ENCODE measurements at places on chromosomes 5 and 9.

DNA sequence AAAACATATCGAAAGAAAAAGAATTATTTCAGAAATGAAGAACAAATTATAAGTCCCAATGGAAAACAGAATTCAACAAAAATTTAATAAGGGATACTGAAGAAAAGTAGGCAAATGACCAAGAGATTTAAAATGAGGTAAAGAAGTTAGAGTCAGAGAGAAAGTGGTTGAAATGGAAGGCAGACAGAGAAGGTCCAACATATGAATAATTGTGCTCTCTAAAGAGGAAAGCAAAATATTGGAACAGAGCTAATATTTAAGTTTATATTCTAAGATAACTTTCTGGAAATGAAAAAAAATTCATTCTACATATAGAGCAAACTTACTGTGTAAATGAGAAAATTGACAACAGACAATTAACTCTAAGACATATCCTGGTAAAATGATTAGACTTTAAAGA is 94.1 kb downstream of the PTCH1 start:
- no peak for DNase-seq

DNA sequence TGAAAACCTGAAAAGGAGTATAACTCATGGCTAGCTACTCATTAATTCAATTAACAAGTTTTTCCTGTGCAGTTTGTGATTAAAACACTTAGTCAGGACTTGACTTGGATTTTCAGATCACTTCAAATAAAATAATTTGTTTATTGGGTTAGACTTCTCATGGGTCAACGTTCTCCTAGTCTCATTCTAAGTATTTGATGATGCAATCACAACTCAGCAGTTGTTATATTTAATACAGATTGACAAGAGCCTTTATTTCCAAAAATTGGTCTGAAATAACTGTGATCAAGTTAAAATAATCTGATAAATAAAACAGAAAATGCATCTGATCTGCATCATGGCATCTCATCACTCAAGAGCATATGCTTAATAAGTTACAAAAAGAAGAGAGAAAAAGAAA is 113.9 kb downstream of the FGF10 start:
- no peak for DNase-seq

GRCh38 chr5:114325541-114325940 is 36.3 kb upstream of the KCNN2 start:
- no peak for DNase-seq

DNA sequence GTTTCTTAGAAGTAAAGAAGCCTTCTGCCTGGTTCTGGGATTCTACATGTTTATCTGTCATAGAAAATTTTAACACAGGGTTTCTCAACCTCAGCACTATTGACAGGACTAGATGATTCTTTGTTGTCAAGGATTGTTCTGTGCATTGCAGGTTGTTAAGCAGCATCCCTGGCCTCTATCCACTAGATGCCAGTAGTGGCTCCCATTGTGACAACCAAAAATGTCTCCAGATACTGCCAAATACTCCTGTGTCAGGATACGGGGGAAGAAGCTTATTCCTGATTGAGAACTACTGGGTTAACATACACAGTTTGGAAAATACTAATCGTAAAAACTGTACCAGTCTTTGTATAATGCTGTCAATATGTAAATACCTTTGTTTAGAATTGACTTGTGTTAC is 167.1 kb downstream of the NIPBL start:
- DNase-seq = no peak

- DNase-seq = no peak
These were observed 1050.4 kb downstream of the MAT2B start for GRCh38 chr5:164555809-164556208.

DNA sequence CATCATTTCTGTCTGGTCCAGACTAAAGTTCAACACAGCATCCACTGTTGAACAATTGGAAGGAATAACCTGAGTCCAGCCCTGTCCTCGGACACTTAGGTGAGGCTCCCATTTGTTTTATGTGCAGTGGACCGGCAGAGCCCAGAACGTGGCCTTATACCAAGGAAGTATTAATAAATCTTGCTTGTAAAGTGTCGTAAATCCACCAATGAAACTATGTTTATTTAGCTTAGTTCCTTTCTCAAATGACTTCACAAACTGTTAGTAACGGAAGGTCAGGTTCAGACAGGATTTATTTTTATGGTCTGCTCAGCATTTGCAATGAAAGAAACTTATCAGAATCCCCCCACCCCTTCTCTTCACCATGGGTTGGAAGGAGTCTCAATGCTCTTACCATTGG is 149.5 kb downstream of the PCSK1 start:
- no peak for DNase-seq

DNA sequence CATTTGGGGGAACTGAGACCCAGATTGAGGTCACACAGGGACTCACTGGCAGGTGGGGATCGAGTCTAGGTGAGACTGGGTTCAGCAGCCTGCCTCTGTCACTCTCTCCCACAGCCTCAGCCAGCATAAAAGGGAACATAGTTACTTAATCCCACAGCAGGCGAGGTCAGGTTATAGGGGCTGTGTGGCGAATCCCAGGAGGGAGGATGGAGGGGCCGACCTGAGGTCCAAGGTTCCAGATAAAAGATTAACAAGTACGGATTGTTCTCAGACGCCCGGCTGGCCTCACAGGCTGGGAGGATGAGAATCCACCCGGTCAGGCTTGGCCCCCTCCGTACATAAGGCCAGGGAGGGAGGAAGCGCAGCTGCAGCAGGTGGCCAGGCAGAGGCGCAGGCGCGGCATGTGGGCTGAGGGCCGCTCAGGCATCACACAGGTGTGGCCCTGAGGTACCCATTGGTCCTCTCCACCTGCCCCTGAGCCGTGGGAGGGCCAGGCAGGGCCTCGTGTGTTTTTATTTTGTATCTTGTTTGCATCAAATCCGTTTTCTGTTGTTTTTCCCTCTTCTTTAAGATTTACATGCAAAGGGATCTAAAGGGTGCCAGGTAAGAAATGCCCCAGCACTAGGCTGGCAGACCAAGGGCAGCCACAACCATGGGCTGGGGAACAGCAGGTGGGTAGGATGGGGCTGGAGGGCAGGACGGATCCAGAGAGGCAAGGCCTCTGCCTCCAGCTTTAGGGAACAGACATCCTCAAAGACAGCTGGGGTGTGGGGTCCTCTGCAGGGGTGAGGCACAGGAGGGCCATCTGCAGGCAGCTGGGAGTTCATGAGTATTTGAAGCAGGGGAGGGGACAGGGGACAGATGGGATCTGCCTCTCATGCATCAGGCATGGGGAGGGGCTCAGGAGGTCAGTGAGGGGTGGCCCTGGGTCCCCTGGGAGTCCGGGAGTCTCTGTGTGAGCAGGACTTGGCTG is 3.6 kb downstream of the SUSD3 start:
- DNase-seq = peak; percentile 62

- DNase-seq = no peak
These were observed 491 bp downstream of the APC start for GRCh38 chr5:112738191-112738560.

DNA sequence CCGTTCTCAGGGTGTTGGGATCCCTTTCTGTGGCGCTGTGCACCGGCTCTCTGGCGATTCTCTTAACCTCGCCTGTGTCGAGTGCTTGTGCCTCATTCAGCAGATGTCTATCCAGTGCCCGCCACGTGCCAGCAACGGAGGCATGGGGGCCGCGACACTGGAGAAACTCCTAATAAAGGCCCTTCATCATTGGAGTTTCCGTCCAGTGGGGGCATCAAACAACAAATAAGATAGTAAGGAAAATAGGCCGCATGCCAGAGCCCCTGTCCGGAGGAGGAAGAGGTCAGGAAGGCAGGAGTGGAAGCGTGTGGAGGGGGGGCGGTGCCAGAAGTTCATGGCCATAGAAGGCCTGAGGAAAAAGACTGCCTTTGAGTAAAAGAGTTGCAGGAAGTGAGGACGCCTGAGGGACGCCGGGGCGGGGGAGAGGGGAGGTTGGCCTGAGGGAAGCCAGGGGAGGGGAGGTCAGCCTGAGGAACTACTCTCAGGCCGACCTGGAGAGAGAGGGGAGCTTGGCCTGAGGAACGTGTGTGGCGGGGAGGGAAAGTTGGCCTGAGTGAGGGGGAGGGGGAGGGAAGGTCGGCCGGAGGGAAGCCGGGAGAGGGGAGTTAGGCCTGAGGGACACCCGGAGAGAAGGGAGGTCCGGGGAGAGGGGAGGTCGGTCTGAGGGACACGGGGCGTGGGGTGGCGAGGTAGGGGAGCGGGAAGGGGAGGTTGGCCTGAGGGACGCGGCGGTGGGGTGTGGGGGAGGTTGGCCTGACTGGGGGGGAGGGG is 82.2 kb downstream of the CACNA1B start:
- no peak for DNase-seq

DNA sequence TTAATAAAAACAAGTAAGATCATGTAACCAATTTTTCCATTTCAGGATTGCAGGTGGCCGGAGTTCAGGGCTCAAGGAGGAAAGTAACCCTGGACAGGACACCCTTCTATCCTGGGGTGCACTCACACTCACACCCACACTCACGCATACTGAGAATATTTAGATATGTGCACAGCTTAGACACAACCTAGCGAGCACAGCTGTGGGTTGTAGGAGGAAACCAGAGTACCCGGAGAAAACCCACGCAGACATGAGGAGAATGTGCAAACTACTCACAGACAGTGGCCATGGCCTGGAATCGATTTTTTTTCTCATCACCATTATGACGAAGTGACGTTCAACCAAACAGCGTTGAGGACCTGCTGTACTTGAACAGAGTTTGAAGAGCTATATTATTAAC is 4.5 kb upstream of the EFNA5 start:
- no peak for DNase-seq

DNA sequence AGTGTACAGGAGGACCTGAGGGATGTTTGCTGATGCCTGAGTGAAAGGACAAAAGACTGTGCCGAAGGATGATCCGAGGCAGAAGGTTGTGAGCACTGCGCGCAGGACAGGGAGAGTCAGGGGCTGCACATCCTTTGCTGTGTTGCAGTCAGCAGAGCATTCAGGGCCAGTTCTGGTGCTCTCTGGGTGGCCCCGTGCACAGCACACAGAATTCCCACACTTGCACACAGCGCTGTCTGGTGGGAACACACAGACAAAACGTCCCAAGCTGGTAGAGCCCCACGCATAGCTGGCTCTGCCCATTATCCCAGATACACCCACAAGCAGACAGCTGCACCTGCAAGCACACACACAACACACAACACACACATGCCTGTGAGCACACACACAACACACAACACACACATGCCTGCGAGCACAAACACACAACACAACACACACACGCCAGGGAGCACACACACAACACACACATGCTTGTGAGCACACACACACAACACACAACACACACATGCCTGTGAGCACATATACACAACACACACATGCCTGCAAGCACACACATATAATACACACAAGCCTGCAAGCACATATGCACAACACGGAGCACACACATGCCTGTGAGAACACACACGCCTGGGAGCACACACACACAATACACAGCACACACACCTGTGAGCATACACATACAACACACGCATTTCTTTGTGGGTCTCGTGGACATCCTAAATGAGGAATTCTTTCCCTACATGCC is 74.4 kb downstream of the FGF18 start:
- no peak for DNase-seq

DNA sequence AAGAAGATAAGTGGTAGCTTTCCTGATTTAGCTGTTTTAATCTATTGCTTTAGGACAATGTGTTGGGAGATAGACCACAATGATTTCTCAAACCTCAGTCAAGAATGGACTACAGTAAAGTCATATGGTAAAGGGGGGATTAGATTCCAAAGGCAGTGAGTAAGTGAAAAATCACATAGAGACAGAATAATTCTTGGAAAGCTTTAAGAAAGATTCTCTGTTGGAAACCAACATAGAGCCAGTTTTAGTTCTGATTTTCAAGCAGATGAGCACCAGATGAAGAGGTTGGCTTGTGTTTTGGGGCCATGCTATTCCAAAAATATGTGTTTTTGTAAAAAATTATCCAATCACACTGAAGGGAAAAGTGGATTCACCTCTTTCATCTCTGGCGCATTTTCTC is 256.8 kb upstream of the RPS23 start:
- DNase-seq = no peak

GRCh38 chr5:90909101-90909503 is 350.5 kb downstream of the ADGRV1 start:
- DNase-seq = no peak

DNA sequence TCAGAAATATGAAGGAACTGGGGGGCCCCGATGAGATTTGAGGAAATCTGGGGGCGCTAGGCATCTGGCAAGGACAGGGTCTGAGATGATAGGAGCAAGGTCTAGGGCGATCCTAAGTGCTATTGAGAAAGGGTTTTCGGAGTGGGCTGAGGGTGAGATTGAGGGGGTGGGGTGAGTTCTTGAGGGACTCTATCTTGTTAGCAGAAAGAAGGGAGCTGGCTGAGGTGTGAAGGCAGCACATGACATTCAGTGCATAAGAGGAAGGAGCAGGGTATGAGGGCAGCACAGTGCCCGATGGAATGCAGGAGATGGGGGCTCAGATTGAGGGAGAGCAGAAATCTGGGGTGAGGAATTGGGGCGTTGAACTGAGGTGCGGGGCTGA is 640 bp downstream of the TRIM32 start:
- no peak for DNase-seq

GRCh38 chr9:127818574-127818973 is 15.9 kb downstream of the FPGS start:
- DNase-seq = no peak

- no peak for DNase-seq
These were observed 47.6 kb upstream of the GRHPR start for GRCh38 chr9:37374892-37375291.

- DNase-seq = no peak
These were observed 522.9 kb upstream of the DAB2 start for GRCh38 chr5:39947657-39948056.

DNA sequence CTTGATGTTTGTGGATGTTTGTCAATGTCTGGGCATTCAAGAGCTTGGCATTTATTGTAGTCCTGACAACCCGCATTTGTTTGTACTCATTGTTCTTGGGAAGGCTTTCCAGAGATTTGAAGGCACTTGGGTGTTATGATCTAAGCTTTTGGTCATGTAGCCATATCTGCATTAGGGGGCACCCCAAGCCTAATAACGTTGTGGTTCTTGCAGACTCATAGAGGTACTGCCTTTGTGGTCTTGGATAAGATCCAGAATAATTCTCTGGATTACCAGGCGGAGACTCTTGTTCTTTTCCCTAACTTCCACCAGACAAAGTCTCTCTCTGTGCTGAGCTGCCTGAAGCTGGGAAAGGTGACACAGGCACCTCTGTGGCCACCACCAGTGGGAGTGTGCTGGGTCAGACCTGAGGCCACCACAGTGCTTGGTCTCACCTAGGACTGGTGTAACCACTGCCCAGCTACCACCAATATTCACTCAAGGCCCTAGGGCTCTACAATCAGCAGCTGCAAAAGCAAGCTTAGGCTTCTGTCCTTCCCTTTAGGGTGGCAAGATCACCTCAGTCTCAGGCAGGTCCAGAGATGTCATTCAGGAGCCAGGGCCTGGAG is 144.4 kb upstream of the TAS2R1 start:
- no peak for DNase-seq

All from HuH-7.5 (cell line).